Neuronal stem cell (in vitro differentiated cells): ENCODE measurements at places on chromosomes 6 and 20.

DNA sequence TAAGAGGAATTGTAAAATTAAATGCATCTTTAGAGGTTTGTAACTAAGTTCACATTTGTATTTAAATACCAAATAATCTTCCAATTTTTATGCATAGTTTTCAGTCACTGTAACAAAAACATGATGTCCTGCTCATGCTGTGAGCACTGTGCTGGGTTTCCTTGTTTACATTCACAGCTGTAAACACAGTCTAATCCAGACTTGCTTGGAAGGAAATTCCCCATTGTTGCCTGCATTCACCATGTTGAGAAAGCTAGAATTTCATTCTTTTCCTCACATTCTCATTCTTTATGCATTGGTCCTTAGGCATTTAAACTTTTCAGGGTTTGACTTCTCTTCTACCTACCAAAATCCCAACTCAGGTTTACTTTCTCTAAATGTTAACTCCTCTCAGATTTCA, 242.0 kb upstream of the TBX18 start:
- DNase-seq = peak; percentile 5

- DNase-seq = no peak
These were observed 202.8 kb upstream of the AGPAT4 start for GRCh38 chr6:161476711-161477110.

- DNase-seq = no peak
These were observed 182.1 kb downstream of the ANKRD60 start for GRCh38 chr20:58046311-58046710.

GRCh38 chr6:170006071-170006899, 254.9 kb downstream of the ERMARD start:
- DNase-seq = no peak

- DNase-seq = no peak
These were observed 114.8 kb upstream of the CDYL start for GRCh38 chr6:4661391-4661790.

GRCh38 chr6:106829451-106829850, 145.1 kb downstream of the CD24 start:
- DNase-seq = no peak

- no peak for DNase-seq
These were observed 387.1 kb upstream of the JARID2 start for GRCh38 chr6:14858808-14859207.

DNA sequence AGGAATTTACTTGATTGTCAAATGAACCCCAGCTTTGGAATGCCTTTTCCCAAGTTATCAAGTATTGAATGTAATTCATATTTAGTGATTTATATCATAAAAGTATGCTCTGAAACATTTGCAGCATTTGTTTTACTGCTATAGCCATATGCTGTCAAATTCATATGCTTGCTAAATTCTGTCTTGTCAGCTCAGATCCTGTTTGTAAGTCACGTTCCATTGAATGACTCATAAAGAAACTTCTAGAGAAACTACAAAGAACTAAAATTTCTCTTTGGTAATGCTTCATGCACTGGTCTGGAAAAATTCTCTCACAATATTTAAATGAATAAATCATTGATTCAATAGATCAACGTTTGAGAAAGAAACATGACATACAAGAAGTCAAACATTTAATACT, 445.9 kb downstream of the PHF3 start:
- DNase-seq = no peak

- no peak for DNase-seq
These were observed 41.4 kb upstream of the ARID1B start for GRCh38 chr6:156735751-156736150.

- no peak for DNase-seq
These were observed 5.4 kb downstream of the TRIM15 start for GRCh38 chr6:30168741-30169140.

DNA sequence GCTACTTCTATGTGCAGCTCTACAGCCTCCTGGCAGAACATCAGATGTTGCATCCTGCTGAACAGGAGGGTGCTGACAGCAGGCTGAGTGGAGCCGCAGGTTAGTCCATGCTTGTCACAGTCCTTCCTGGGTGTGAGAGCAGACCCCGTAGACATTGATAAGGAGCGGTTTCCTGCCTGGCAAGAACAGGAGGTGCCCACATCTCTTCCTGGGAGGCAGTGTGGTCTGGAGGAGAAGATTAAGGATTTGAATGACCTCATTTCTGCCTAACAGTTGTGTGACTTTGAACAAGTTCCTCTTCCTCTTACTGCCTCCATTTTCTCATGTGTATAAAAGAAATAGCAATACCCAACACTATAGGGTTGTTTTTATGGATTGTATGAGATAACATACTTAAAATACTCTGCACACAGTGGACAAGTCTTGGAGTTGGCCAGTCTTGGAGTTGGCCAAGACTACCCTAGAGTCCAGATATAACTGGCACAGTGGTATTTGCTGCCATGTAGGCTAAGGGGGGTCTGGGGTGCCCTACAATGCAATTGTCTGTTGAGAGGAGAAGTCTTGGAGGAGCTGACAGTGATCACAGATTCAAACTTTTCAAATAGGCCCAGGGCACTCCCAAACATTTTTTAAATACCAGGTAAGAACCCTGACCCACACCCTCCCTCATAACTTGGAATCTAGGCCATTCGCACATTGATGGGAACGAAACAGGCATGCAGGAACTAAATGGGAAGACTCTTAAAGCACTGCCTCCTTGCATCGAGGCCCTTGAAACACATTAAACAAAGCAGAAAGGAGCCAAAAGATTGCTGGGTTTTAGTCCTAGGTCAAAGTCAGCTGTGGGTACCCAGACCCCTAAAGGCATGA, 32.6 kb upstream of the TBC1D7 start:
- no peak for DNase-seq

DNA sequence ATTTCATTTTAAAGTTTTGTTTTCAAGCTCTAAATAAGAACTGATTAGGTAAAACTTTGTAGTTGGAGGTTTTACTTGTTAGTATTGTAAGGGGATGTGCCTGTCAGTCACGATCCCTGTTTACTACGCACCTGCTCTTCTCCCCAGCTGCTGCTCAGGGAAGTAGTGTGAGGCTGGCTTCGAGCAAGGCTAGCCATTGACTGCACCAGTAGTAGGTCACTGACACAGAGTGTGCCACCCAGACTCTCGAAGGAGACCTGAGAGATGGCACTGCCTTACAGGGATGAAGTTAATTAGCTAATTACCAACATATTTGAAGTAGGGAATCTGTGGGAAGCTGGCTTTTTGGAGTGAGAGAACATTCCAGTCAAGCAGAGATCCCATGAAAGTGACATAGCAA, 89.2 kb downstream of the DNAH8 start:
- DNase-seq = no peak

DNA sequence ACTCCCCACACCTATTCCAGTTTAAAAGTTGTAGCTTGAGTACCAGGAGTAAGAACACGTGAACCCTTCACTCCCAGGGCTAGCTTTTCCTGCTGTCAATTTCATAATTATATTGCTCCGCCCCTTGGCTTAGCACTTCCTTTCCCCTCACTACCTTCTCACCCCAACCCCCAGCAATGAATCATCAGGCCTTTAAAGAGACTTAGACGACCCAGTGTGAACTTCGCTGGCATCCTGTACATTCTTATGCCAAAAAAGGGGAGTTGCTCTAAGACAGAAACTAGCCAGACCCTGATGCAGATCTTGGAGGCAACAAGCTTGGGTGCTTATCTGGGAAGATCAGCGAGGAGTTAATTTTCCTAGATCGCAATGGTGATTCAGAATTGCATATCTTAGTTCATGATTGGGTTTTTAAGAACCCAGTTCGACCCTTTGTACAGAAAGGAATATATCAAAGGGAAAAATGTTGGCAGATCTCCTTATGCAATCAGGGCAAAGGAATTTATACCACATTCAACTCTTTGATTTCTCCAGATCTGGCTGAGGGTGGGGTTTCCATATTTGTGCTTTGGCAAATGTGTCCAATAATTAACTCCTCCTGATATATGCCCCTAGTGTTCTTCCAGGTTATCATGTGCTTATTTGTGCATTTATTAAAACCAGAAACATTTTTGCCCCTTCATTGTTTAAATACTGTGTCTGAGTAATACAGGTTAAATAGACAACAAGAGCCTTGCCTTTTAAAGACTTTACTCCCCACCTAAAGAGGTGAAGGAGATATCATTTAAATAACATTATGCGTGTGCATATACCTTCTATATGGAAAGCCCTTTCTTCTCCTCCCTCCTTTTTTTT, 8.1 kb upstream of the ATXN1 start:
- DNase-seq = no peak

GRCh38 chr20:47544852-47545251, 43.2 kb downstream of the NCOA3 start:
- DNase-seq = no peak

GRCh38 chr20:63471981-63472831, at the start of gene KCNQ2:
Gene KCNQ2 (minus strand): TSS chr20:63472655. CDS start chr20:63472463, 192 bp downstream.
- DNase-seq = no peak

- DNase-seq = no peak
These were observed 18.0 kb upstream of the DEFB129 start for GRCh38 chr20:208942-209566.

- DNase-seq = no peak
These were observed 143.1 kb downstream of the QRSL1 start for GRCh38 chr6:106772270-106773142.

GRCh38 chr6:152975204-152975915, 7.5 kb downstream of the FBXO5 start:
- DNase-seq = no peak

GRCh38 chr20:16423311-16424212, 149.7 kb downstream of the KIF16B start:
- DNase-seq = no peak

- no peak for DNase-seq
These were observed 59.0 kb downstream of the TULP4 start for GRCh38 chr6:158371261-158371660.

DNA sequence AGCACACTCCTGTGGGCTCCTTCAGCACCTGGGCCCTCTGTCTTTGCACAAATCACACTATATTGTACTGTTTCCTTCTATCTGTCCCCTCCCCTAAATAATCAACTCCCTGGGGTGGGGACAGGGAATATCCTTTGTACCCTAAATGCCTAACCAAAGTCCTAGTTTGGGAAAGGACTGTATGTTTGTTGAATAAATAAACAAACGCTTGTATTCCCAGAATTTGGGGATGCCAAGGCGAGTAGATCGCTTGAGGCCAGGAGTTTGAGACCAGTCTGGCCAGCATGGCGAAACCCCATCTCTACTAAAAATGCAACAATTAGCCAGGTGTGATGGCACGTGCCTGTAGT, 322.7 kb downstream of the SYNE1 start:
- no peak for DNase-seq

DNA sequence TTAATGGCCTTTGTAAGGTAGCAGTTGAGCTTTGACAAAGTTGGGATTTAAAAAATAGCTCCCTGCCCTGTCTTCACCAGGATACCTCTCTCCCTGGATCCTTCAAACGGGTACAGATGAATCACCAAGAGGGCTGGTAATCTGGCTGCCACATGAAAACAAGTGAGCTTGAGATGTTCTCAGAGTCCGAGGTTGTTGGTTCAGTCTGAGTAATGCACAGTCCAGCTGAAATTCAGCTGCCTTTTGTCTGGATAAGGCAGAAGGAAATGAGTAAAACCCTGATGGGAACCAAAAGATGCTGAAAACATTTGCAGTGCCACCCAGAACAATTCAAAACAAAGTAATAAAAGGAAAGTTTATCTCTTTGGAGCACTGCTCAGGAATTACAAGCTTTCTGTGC, 86.8 kb downstream of the GJA1 start:
- no peak for DNase-seq

- DNase-seq = no peak
These were observed 128.2 kb upstream of the LAMA2 start for GRCh38 chr6:128754658-128755256.

GRCh38 chr6:37584654-37585522, 85.2 kb upstream of the CCDC167 start:
- DNase-seq = no peak

GRCh38 chr6:15769511-15770018, 106.7 kb upstream of the DTNBP1 start:
- DNase-seq = no peak

- no peak for DNase-seq
These were observed 333.1 kb downstream of the LAMA2 start for GRCh38 chr6:129215916-129216520.

DNA sequence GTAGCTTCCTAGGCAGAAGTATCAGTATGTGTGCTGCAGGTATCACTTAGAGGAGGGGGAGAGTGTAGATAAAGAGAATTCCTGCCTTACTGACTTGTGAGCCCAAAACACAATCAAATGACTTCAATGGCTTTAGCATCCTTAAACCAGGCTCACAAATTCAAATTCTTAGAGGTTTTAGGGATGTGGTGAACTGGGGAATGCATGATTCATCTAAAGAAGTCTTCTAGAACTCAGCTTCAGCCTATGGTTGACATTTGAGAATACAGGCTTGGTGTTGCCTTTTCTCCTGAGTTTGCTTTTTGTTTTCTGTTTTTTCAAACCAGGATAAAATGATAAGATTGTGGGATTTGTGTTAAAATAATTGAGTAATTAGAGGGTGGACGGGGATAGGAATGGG, 14.4 kb downstream of the SNRPC start:
- no peak for DNase-seq

DNA sequence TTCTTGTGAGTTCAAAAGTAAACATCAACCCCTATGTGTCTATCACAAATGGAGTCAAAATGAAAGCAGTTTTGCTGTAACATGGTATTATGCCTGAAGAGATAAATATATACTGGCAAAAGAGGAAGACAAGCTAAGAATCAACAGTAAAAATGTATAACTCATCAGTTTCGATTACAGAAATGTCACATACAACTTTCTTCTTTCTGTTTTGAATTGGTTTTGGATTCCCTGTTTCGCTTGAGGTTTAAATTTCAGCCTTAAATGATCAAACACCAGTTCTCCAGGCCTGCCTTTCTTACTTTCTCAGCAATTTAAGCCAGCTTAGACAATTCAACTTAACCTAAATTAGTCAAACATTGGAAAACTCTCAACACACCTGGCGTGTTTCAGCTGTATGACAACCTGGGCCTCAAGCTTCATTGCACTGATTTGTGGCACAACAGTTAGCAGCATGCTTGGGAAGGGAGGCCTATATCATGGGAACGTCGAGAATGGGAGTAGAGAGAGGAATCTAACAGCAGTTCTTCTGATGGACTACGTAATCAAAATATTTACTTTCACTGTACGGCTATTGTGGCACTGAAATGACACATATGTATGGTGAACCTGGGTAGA, 51.9 kb upstream of the MARCKS start:
- no peak for DNase-seq

DNA sequence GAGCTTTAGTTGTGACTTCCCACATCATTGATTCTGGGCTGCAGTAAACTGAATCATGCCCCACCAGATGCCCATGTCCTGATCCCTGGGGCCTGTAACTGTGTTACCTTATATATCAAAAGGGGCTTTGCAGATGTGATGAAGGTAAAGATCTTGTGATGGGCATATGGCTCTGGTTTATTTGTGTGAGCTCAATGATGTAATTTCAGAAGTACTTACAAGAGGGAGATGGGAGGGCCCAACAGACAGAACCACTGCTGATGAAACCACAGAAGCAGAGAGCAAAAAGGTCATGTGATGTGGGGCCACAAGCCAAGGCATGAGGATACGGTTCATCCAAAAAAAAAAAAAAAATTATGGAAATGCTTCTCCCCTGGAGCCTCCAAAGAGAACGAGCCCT, 118.7 kb downstream of the TOX2 start:
- no peak for DNase-seq
